ENCODE measurements at places on chromosomes 13 and 19.

GRCh38 chr13:50198508-50198907 lies 183.3 kb downstream of the KCNRG start:
- DNase-seq: peak; percentile 70

DNA sequence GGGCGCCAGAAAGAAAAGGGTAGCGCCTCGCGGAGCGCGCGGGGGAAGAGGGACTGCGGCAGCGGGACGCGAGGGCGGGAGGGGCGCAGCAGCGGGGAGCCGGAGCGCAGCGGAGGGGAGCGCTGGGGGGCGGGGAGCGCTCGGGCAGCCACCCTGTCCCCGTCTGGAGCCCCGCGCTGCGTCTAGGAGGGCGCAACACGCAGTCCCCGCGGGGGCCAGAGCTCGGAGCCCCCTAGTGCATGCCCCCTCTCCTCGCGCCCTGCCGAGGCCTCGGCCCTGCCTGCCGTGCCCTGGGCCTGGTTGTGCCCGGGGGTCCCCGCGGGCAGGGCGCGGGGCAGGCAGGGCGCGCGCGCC lies 37.9 kb downstream of the SOX1 start:
- DNase-seq: no peak

DNA sequence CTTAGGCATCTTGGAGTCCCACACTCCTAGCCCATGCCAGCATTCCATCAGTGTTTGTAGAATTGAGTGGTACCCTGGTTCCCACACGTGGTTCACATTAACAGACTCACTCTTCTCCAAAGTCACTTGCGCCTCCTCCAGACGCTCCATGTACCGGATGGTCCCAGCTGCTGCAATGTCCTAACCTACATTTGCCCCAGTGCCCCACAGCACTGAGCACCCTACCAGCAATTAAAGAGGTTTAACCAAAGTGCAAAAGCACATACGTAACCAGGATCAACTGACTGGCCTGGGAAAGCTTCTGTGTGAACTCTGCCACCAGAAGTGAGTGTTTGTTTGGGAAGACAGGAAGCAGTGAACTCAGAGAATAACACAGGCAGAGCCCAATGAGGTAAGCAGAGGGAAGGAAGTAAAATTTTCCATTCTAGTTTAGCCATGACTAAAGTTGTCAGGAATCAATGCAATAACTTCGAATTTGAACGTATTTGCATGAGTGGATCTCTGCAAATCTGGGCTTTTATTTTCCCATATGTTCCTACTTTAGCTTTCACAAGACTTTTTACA lies 7.3 kb upstream of the MEDAG start:
- DNase-seq: peak; percentile 91

DNA sequence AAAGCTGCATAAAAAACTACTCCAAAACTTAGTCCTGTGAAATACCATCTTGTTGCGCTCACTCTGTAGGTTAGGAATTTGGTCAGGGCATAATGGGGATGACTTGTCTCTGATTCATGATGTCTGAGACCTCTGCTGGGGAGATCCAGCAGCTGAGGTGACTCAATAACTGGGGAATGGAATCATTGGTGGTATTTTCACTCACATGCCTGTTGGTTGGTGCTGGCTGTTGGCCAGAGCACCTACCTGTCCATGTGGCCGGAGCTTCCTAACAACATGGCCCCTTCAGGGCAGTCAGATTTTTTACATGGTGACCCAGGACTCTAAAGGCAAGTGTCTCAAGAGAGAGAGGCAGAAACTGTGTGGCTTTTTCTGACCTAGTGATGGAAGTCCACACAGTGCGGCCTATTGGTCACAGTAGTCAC lies 7.4 kb upstream of the ESD start:
- DNase-seq: peak; percentile 97

DNA sequence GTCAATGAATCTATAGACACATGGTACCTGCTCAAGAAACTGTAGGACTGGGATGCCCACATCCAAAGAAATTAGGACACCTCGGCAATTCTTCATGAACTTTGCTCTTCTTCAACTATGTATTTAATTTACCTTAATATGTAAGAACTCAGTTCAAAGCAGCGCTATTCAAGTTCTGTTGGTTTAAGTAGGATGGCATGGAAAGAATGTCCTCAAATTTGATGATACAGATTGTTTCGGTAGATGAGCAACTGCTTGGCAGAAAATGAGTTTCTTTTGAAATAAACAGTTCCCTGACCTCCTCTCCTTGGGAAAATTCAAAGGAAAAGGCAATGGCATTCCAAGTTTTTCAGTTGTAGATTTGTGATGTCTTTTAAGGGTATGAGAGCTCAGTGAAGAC lies 36.7 kb downstream of the FGF9 start:
- DNase-seq: no peak

- no peak for DNase-seq
Measured at GRCh38 chr19:47058621-47059022, 10.2 kb upstream of the TMEM160 start.

DNA sequence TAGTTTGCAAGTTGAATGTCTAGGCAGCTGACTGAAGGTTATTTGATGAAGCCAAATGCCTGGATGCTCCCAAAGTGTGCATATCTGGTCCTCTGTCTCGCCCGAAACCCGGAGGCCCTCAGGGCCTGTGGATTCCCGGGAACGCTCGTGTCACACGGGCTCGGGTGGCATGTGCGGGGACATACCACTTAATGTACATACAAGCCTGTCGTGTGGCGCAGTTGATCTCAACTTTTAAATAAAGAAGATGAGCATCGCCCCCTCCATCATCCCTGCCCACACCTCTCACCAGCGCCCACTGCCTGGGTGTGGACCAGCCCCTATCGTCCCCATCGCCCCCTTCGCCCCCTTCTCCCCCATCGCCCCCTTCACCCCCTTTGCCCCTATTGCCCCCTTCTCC lies 33.9 kb downstream of the ATP11A start:
- DNase-seq: no peak

DNA sequence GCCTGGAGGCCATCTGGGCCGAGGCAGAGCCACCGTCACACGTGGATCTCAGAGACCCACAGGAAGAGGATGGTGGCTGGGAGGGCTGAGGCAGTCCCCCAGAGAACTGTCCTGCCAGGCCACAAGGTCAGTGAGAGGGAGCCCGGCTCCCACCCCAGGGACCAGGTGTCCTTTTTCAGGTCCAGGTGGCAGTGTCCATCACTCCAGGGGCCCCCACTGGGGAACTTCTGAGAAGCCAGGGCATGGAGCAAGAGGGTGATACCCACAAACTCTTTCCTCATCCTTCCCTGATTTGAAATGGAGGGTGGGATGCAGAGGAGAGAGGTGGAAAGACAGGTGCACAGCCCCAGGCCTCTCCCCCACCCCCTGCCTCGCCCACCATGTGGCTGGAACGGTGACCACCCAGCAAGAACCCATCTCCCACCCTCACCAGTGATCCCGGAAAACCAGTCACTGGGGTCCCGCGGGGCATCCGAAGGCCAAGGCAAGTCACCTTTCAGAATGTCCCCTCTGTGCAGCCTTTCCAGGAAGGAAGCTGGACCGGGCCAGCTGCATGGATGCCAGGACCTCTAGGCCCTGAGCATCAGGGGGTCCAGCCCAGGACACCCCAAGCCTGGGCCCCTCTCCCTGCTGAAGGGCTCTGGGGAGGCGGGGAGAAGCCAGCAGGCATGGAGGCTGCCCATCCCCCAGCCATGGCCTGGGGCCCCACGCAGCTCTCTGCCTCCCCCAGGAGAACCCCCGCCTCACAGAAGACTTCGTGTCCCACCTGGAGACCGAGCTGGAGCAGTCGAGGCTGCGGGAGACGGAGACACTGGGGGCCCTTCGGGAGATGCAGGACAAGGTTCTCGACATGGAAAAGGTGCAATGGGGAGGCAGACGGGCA lies 14.1 kb downstream of the PRR36 start:
- no peak for DNase-seq

DNA sequence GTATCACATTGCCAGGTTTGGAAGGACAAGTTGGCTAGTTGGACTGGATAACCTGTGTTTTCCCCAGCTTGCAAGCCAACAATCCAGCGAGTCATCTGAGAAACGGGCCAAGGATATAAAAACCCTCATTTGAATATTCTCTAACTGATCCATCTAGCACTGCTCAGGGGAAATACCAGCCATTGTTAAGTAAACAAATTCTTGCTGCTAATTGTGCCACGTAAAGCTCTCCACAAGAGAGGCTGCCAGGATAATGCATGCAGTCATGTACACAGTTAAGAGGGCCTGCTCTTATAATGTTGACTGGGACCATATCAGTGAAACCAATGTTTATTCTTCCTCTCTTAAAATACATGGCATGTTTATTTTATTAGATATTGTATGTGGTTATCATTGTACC lies 663.2 kb upstream of the SGCG start:
- DNase-seq: no peak

Data from fibroblast of skin of right quadriceps (primary cell).